Tibial nerve (tissue), 4 donors: ENCODE measurements at places on chromosomes 4 and X. TPM values are rescaled to one million over a fixed set of nuclear protein-coding genes. Genes with fewer than 3 reads are reported as not detected.

DNA sequence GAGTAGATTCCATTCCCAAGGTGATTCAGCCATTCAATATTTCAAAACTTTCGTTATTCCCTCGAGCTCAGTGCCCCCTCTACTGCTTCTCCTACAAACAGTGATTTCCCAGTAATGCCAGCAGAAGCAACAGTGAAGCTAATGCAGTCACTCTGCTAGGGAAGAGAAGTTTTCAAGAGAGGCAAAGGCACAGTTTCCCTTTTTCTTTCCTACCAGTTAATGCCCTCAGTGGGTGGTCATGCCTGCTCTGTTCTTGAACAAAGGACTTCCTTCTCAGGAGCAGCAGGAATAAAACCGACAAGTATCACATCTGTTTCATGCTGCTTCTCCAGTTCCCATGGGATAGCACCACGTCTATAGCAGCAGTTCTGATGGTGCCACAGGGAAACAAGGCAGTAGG, 317.2 kb downstream of the TENM3 start:
- H3K4me3 ChIP-seq, result no peak overlapping the region
- H3K27ac ChIP-seq, result peak overlapping the region; percentile 20
- H3K27me3 ChIP-seq, result no peaks in the 10 kb centered on the region
- no peaks in the 10 kb centered on the region for H3K36me3 ChIP-seq

Gene DNAAF6
- total RNA-seq, result not detected

Gene FANCB
- total RNA-seq, result 4.8 TPM

DNA sequence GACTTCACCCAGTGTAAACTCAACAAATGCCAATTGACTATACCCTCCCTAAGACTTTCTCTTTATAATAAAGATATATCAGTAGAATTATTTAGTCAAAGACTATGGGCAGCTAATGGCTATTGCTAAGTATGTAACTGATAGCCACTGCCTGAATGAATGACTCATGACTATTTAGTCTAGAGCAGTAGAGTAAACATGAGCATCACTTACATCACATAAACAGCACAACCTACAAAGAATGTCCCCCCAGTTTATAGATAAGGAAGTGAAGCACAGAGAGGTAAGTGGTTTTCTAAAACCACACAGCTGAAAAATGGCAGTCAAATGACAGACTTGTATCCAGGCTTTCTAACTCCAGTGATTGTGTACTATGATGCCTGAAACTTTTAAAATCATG, 507.0 kb downstream of the PPARGC1A start:
- H3K27ac ChIP-seq, result no peak overlapping the region
- H3K27me3 ChIP-seq, result peaks cover 2% of the 10 kb centered on the region

Gene ARR3
- total RNA-seq, result not detected

DNA sequence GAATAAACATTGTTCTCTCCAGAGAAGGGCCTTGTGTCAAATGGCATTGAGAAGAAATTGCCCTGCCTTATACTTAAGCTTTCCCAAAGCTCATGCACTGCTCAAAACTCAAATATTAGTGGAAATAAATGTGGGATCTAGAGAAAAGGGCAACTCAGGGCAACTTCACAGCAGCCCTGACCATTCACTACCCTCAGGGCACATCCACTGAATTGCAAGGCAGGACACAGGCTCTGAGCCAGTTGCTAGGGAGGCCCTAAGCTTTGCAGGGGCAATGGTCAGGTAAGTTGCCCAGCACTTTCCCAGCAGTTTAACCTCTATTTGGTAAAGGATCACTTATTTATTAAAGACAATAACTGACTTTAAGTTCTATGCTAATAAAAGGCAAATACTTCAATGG, 255.3 kb upstream of the TEX13A start:
- peaks cover 6% of the 10 kb centered on the region for H3K27me3 ChIP-seq
- H3K27ac ChIP-seq, result no peak overlapping the region
- H3K4me3 ChIP-seq, result no peak overlapping the region
- no peaks in the 10 kb centered on the region for H3K36me3 ChIP-seq
- no peaks in the 10 kb centered on the region for H3K4me1 ChIP-seq

DNA sequence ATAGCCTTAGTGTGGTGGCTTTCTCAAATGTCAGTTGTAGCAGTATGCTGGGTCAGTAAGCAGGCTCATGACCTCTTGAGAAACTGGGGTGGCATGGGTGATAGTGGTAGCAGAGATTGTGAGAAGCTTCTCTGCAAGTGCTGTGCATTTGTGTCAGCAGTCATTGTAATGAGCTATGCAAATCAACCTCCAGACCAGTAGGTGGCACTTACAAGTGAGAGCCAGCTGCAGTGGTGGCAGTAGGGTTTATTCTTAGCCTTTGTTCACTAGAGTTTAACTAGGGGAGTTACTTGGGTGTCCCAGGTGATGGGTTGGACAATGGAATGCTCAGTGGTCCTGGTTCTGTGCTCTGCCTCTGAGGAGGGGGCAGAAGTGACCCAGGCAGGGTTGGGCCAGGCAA, 818.7 kb downstream of the PCDH7 start:
- no peaks in the 10 kb centered on the region for H3K4me1 ChIP-seq
- H3K27me3 ChIP-seq, result no peaks in the 10 kb centered on the region
- H3K4me3 ChIP-seq, result no peak overlapping the region
- no peak for DNase-seq

- no peaks in the 10 kb centered on the region for H3K36me3 ChIP-seq
- no peak overlapping the region for H3K4me3 ChIP-seq
- H3K27ac ChIP-seq, result no peak overlapping the region
- no peak for DNase-seq
- no peaks in the 10 kb centered on the region for H3K4me1 ChIP-seq
- H3K27me3 ChIP-seq, result no peaks in the 10 kb centered on the region
Observed at GRCh38 chrX:119186194-119186593, 49.9 kb upstream of the PGRMC1 start.

DNA sequence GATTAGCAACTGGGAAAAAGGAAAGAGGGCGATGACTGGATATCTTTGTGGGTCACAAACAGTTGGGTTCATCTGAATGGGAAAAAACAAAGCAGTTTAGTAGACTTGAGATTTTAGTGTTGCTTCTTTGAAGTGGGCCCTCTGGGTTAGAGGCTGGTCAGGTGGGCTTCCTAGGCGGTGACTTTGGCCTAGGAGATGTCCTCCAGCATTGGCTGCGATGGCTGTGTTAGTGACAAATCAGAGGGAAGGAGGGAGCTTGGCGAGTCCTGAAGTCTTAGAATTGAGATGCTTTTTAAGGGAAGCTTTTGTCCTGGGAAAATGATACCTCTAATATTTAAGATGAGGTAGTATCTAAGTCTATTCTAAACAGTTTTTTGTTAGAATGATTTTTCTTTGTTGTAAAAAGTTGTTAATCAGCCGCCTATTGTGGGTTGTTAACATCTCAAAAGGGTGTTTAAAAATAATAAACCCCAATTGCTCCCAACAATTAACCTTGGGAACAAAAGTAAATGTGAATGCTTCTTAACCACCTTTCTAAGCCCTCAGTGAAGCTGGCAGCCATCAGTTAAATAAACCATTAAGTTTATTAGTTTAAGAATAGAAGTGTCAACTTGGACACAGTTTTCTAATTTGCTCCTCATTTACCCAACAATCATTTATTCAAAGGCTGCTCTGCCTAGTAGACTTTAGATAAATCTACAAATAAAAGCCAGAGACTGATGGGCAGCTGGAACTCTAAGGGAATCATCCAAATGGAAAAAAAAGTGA, 31.7 kb downstream of the DLG3 start:
- H3K36me3 ChIP-seq, result no peaks in the 10 kb centered on the region
- H3K4me3 ChIP-seq, result no peak overlapping the region
- H3K27me3 ChIP-seq, result peaks cover 17% of the 10 kb centered on the region
- H3K27ac ChIP-seq, result peak overlapping the region; percentile 3
- H3K4me1 ChIP-seq, result peaks cover 3% of the 10 kb centered on the region

Gene UGT2A1
- total RNA-seq, result not detected

Gene ZMAT1
- 32.8 TPM for total RNA-seq

DNA sequence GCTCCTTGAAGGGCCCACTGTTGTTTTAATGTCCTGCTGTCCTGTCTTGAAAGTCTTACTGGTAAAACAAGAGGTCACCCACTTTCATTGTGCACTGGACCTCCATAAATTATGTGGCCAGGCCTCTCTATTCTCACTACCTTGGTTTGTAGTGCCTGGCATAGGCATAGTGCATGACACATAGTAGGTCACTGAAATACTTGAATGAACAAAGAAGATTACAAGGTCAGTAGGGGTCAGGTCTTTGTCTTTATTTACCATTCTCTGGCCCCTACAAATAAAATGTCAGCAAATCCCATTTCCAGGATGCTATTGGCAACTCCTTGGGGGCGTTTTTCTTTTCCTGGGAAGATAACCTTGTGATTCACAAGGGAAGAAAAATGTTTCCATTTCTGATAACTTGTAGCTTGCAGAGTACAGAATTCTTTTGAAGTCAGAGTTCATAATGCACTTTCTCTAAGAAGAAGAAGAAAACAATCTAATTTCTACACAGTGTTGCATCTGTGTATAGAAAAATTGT, 1.4 kb downstream of the PGM2 start:
- peaks cover 3% of the 10 kb centered on the region for H3K4me1 ChIP-seq
- H3K4me3 ChIP-seq, result peak overlapping the region; percentile 68
- H3K27ac ChIP-seq, result no peak overlapping the region
- no peaks in the 10 kb centered on the region for H3K27me3 ChIP-seq

DNA sequence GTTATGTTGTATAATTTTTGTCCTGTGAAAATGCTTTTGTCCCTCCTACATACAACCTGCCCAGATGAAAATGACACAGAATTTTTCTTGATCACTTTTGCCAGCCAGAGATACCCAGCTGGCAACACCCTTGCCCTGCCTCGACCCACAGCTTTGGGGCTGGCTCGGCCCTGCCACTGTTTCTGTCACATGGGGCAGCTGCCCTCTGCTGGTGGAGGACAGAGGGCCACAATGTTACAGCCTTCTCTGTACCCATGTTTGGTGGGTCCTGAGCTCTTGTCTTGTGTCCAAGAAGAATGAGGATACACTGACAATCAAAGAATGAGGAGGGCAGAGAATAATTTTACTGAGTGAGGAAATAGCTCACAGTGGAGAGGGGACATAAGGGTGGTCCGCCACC, 31.1 kb downstream of the BMP15 start:
- no peaks in the 10 kb centered on the region for H3K27me3 ChIP-seq
- H3K4me3 ChIP-seq, result no peak overlapping the region
- H3K4me1 ChIP-seq, result no peaks in the 10 kb centered on the region
- no peak for DNase-seq
- no peaks in the 10 kb centered on the region for H3K36me3 ChIP-seq
- no peak overlapping the region for H3K27ac ChIP-seq
